ENCODE measurements at places on chromosomes 13 and 19.

- no peak for DNase-seq
Measured at GRCh38 chr13:89066868-89067466, 1395.8 kb downstream of the SLITRK5 start.

GRCh38 chr19:54207983-54208783 lies 7.5 kb downstream of the RPS9 start:
- DNase-seq, result peak; percentile 62

GRCh38 chr13:80400164-80400864 lies 59.4 kb upstream of the SPRY2 start:
- no peak for DNase-seq

DNA sequence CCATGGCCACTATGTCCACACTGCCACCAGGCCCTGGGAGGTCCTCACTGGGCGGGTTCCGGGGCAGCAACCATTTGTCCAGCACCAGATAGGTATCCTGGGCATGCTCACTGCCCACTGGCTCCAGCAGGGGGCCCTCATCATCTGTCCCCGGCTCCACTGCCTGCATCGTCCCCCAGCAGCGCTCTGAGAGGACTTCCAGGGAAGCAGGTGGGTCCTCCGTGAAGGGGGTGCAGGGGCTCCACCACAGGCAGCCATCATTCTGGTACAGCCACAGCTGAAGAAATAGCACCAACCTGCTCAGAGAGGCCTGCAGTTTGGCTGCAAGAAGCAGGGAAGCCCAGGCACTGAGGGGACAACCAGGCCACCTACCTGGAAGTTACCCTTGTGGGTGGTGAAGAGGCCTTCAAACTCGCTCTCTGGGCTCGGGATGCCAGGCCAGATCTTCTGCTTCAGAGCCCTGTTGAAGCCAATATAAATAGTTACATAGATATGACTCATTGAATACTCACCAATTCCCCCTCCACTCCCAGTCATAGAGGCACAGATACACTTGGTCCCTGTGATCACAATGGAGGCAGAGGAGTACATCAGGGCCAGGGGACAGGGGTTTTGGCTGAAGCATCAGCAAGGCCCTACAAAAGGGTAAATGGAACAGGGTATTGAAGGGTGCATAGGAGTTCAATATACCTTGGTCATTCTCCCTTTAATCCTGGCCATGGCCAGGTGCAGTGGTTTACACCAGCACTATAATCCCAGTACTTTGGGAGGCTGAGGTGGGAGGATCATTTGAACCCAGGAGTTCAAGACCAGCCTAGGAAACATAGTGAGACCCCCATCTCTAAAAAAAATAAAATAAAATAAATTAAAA lies 4.1 kb downstream of the SWSAP1 start:
- no peak for DNase-seq

DNA sequence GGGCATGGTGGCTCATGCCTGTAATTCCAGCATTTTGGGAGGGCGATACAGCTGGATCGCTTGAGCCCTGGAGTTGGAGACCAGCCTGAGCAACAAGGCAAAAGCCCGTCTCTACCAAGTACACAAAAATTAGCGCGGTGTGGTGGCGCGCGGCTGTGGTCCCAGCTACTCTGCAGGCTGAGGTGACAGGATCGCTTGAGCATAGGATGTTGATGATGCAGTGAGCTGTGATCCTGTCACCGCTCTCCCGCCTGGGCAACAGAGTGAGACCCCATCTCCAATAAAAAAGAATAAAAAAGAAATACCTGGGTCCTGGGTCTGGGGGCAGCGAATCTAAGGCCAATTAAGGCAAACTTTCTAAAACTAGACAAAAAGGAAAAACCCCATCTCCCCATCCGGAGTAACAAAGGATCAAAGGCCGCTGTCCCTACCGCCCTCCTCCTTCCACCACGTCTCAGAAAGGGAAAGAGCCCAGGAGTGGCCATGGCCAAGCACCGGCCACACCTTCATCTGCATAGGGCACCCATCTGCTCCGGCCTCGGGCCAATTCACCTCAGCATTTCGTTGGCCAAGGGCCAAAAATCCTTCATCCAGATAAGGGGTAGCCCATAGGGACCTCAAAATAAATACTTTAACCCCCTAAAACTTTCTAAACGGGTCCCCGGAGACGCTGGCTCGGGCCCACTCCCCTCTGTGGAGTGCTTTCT lies 851 bp downstream of the ZNF320 start:
- no peak for DNase-seq

DNA sequence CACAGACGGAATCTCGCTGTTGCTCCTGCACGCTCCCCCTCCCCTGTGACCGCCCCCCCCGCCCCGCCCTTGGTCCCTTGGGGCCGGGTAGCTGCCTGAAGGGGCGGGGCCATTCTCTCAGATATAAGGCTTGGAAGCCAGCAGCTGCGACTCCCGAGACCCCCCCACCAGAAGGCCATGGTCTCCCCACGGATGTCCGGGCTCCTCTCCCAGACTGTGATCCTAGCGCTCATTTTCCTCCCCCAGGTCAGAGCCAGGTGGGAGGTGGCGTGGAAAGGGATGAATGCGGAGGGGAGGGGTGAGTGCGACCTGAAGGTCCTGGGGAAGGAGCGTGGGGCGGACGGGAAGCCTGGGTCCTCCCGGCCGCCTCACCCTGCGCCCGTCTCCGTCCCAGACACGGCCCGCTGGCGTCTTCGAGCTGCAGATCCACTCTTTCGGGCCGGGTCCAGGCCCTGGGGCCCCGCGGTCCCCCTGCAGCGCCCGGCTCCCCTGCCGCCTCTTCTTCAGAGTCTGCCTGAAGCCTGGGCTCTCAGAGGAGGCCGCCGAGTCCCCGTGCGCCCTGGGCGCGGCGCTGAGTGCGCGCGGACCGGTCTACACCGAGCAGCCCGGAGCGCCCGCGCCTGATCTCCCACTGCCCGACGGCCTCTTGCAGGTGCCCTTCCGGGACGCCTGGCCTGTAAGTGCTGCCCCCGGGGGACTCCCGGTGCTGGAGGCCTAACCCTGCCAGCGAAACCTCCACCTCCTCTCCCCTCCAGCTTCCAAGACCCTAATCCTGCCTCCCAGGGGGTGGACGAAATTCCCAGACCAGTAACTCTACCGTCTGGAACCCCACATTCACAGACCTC lies at the start of gene DLL3:
Gene DLL3 (plus strand): TSS at position 150 of the 845 bp plus-strand sequence. CDS start 28 bp downstream, at position 178.
- no peak for DNase-seq

- no peak for DNase-seq
Measured at GRCh38 chr19:1465191-1466016, 13.6 kb downstream of the C19orf25 start.

DNA sequence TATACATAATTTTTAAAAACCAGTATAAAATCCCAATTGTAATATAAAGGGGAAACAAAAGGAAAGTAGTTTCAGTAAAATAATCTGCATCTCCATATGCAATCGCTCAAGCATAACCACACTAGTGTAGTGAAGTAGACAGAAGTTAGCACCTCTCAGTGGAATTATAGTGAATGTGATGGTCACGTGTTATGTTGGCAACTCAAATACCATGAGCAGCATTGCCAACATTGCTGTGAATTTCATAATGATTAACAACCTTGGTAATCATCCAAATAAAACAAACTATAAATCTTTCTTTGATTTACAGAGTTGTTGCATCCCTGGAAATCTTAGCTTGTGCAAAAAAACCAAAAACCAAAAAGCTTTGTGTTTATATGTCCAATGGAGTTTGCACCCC lies 77.3 kb upstream of the SIAH3 start:
- no peak for DNase-seq

All from GM06990 (cell line).